Activated T-helper 1 cell treated with anti-CD3 and anti-CD28 coated beads, Interleukin-12 subunit alpha, Interleukin-12 subunit beta, Interleukin-2, Interleukin-4 antibody, amounts not matched to agents 30 ng/mL and 10 ng/mL and 1 ng/mL, durations not matched to agents 14 hours and 24 hours and 36 hours (primary cell): ENCODE measurements at places on chromosomes 4 and X. TPM values are rescaled to one million over a fixed set of nuclear protein-coding genes. Genes with fewer than 3 reads are reported as not detected.

The PAK3 gene
- 0.03 TPM in 1 of 2 replicates, not detected in the other for total RNA-seq

The FGFBP1 gene
- total RNA-seq: not detected in 2 replicates

The MGAT4D gene
- not detected in 2 replicates for total RNA-seq

The GLRB gene
- not detected in 2 replicates for total RNA-seq

The CT45A9 gene
- not detected in 2 replicates for total RNA-seq

The NWD2 gene
- not detected in 2 replicates for total RNA-seq
